ENCODE measurements at places on chromosomes 1 and 21.

- no peak for DNase-seq
These were observed 54.9 kb downstream of the ENAH start for GRCh38 chr1:225597926-225598575.

GRCh38 chr1:180636138-180636537, 4.3 kb downstream of the XPR1 start:
- no peak for DNase-seq

DNA sequence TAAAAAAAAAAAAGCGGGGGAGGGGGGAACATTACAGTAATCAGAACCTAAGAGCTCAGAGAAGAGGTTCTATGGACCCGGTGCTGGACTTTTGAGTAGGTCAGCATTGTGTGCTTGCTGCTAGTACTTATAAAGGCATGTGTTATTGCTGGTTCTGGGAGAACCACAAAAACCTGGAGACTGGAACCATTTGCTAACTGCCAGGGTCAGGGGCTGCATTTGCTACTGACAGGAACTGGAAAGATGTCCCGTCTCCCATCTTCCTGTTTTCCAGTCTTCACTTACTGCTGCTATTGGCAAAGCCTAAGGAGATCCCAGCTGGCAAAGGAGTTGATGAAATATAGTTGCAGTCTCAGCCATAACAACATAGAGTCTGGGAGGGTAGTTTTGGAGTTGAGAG, 4.3 kb downstream of the RNF2 start:
- no peak for DNase-seq

GRCh38 chr1:8025671-8026144, 401 bp downstream of the ERRFI1 start:
- no peak for DNase-seq

DNA sequence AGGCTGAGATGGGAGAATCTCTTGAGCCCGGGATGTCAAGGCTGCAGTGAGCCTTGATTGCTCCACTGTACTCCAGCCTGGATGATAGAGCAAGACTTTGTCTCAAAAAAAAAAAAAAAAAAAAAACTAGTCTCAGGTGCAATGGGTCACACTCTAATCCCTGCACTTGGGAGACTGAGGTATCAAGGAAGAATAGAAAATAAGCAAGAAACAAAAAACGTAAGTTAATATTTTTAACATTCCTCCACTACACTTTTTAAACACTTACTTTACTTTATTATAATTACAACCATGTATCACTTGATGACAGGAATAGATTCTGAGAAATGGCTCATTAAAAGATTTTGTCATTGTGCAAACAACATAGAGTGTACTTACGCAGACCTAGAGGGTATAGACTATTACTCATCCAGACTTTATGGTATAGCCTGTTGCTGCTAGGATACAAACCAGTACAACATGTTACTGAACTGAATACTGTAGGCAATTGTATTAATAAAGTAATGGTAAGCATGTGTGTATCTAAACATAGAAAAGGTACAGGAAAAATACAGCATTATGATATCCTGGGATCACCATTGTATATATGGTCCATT, 1244.1 kb upstream of the ADGRL4 start:
- no peak for DNase-seq

DNA sequence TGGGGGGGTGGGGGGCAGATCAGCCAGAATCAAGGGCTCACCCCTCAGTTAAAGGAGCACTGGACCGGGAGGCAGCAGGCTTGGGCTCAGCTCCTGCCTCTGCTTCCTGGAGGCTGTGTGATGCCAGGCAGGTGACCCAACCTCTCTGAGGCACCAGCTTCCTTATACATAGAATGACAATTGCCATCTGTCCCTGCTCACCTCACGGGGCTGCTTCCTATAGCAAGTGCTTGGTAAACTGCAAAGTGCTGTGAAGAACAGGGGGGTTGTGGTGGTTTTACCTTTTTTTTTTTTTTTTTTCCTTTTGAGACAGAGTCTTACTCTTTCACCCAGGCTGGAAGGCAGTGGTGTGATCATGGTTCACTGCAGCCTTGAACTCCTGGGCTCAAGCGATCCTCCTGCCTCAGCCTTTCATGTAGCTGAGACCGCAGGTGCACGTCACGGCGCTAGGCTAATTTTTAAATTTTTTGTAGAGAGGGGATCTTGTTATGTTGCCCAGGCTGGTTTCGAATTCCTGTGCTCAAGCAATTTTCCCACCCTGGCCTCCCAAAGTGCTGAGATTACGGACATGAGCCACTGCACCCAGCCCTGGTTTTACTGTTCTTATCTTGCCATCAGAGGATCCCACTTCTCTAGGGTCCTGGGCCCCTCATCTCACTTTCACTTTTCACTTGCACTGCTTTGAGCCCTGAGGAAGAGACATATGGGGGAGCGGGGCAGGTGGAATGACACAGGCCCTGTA, 11.6 kb downstream of the KCNQ4 start:
- no peak for DNase-seq

GRCh38 chr1:156578055-156578454, 1.5 kb upstream of the TTC24 start:
- DNase-seq: no peak

GRCh38 chr1:232586679-232587078, 43.3 kb downstream of the SIPA1L2 start:
- DNase-seq: no peak

GRCh38 chr1:113761937-113762336, 2.7 kb upstream of the PHTF1 start:
- no peak for DNase-seq

GRCh38 chr1:203117611-203118575, 9.6 kb upstream of the ADORA1 start:
- no peak for DNase-seq

GRCh38 chr21:19999369-20000272, 998.6 kb upstream of the NCAM2 start:
- no peak for DNase-seq

- DNase-seq: no peak
These were observed 1.1 kb upstream of the OR14I1 start for GRCh38 chr1:248703674-248704073.

DNA sequence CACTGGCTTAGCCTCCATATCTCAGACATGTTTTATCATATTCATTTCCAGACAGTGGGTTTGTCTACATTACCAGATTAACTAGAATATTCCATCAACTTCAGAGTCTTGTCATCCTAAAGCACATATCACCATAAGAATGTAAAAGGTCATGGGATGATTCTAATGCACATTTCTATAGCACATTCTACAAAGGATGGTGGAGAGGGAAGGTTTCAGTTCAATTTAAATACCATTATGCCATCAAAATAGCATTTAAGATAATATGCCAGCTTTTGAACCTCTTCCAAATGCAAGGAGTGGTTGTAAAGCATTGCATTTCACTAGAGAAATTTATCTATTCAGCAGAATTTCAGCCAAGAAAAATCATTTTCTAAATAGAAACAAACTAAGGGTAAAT, 970.5 kb downstream of the TTLL7 start:
- no peak for DNase-seq

GRCh38 chr1:35564037-35564883, 6.7 kb downstream of the NCDN start:
- peak; percentile 64 for DNase-seq

DNA sequence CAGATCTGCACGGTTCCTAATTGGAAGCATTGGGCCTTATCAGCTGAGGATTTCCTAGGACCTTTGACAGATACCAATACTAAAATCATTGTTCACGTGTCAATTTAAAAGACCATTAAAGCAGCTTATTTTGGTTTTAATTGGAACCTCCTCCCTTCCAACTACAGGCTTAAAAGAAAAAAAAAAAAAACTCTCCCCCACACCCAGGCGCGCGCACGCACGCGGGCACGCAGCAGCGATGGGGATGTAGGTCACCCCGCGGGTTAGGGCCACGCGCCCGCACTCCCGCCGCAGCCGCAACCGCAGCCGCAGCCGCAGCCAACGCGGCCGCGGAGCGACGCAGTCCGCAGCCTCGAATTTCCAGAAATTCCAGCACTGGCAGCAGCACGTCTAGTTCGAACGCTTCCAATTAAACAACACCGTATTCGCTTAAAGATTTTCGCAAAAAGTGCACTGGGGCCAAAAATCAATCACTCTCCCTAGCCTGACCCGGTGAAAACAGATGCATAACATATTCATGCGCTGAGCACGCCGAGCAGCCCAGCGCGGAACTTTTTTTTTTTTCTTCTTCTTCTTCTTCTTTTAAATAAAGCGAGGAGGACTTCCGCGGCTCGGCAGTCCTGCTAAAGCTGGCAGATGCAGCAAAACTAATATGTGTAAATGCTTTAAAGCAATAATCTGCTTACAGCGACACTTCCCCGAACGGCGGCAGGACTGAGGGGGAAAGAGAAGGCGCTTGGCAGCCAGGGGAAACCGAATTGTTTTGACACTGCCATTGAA, 13.3 kb upstream of the BARHL2 start:
- no peak for DNase-seq

DNA sequence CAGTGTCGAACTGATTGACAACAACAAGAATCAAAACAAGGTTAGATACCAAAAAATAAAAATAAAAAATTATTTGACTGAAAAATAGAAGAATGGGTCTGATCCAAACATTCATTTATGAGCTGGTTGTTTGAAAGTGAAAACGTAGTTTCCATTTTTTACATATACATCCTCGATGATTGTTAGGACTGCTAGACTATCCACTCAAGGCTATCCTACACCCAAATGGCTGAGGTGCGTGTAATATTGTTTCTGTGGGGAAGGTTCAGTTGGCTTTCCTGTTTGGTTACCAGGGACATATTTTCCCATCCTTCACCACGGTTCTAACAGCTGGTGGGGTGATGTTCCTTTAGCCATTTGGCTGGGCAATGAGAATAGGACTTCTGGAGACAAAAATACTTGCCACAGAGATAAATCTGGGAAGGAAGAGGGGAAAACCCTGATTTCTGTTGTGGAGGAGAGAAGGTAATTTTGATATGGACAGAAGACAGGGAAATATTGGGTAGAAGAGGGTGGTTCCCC, 66.3 kb downstream of the MAP3K7CL start:
- DNase-seq: no peak

GRCh38 chr1:169779970-169780369, 14.7 kb downstream of the METTL18 start:
- no peak for DNase-seq

DNA sequence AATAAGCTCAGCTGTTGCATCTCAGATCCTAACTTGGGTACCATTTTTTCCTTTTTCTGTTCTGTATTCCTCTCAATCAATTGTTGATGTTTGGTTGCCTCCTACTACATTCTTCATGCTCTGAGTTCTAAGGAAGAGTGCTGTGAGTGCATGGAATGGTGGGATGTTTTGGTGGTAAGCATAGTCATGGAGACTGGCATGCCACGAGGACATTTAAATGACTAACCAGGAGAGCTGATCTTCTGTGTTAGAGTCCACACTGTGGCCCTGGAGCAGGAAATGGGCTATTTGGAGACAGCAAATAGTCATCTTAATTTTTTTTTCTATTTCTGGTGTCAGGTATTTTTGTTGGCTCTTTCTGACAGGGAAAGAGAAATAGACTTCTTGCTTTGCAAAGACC, 69.5 kb upstream of the HSD17B7 start:
- DNase-seq: no peak

- no peak for DNase-seq
These were observed 88.2 kb downstream of the IARS2 start for GRCh38 chr1:220182111-220182510.

DNA sequence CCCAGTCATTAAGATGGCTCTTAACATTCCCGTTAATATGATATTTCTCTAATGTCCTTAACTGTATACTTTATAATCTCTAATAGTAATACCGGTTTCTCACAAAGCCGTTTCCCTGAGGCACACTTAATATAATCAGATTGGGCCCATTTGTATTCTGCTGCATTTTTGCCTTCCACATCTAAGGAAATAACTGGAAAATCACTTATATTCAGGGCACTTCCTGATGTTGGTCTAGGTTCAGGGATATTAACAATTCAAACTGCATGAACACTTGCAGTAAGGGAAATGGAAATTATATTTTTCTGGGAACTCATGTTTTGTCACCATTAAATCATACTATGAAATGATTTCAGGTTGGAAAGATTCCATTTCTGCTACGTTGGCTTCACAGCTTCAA, 119.8 kb downstream of the TPR start:
- no peak for DNase-seq

GRCh38 chr1:216563087-216563486, 139.8 kb upstream of the USH2A start:
- DNase-seq: no peak

DNA sequence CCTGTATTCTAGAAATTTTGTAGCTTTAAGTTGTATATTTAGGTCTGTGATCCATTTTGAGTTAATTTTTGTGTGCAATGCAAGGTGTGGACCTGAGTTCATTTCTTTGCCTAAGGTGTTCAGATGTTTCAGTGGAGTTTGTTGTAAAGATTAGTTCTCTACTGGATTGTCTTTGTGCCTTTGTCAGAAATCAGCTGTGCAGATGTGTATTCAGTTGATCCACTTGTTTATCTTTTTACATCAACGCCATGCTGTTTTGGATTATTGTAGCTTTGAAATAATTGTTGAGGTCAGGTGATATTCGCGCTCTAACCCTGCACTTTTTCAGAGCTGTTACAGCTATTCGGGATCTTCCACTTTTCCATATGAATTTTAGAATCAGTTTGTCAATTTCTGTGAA, 32.8 kb downstream of the SKI start:
- DNase-seq: no peak

GRCh38 chr1:157773493-157774350, 3.2 kb downstream of the FCRL2 start:
- no peak for DNase-seq

DNA sequence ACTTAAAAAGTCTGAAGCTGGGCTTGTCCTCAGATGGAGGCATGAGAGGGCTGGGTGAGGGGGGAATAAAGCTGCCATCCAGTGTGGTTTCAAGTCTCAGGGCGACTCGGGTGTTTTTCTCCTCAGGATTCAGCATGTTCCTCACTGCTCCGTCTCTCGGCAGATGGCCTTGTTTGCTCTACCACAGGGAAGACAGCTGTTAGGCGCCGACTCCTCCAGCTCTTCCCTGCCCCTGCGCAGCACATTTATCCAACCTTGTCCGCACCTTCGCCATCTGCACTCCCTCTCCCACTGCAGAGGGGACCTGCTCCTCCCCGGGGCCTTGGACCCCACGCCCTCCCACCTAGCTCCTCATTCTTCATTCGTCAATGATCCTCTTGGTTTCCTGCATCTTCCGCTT, 16.6 kb upstream of the S100A11 start:
- DNase-seq: no peak

DNA sequence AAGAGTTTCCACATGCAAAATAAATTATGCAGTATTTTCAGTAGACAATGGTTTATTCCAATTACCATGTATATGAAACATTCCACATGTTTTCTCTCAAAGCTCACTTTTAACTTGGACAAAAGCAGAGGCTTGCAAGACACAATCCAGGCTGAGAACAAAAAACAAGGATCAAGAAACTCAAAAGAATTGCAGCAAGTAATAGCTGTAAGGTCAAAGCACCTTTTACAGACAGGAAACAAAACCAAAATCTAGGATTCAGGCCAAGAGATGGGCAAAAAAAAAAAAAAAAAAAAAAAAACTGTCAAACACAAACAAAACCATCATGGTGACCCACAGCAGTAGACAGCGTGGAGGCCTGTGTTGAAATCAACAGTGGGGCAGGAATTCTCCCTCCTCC, 9.3 kb downstream of the RGS1 start:
- no peak for DNase-seq

GRCh38 chr1:8926707-8927694, 18.7 kb upstream of the CA6 start:
- no peak for DNase-seq

All from activated CD8-positive, alpha-beta memory T cell treated with anti-CD3 and anti-CD28 coated beads for 1 hour (primary cell).